ENCODE measurements at places on chromosomes 3 and 15.

GRCh38 chr3:42739401-42740158, 33.5 kb downstream of the CCDC13 start:
- no peak for DNase-seq

DNA sequence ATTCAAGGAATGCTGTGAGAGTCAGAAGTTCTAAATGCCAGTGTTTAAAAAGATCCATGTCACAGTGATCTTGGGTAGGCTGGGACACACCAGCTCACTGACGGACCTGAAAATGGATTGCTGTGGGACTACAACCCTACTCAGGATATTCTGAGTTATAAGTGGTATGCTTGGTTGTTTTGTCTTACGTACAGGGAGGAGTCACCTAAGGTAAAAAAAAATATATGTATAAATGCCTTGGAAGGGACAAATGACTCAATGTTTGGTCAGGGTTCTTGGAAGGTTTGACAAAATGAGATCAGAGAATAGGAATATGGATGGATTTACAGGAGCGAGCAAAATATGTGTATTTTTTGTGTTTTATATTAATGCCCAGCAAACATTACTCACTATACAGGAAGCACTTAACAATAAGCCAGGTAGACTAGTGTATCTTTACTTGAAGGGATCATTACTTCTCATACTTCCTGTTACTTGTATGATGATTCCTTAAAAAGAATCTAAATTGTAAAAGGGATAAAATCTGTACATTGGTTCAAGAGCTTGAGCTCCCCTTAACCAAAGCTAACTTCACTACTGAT, 767.3 kb downstream of the GBE1 start:
- no peak for DNase-seq

GRCh38 chr15:62857411-62857853, 185.1 kb upstream of the TPM1 start:
- DNase-seq, result no peak

- no peak for DNase-seq
These were observed 473 bp upstream of the COMMD2 start for GRCh38 chr3:149752788-149753136.

DNA sequence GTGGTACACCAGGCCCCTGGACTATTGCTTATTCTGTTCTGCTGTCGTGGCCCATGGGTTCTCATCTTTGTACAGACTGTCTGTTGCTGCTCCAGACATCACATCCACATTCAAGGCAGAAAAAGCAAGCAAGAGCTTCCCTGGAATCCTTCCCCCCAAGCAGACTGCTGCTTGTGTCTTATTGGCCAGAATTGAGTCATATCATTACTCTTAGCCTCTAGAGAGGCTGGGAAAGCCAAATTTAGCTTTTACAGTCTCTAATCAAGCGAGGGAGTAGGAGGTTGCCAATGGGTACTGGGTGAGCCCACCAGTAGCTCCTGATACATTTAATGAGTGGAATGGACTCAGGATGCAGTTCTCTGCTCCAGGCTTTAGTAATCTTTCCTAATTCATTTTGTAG, 39.4 kb downstream of the RAB6B start:
- no peak for DNase-seq

DNA sequence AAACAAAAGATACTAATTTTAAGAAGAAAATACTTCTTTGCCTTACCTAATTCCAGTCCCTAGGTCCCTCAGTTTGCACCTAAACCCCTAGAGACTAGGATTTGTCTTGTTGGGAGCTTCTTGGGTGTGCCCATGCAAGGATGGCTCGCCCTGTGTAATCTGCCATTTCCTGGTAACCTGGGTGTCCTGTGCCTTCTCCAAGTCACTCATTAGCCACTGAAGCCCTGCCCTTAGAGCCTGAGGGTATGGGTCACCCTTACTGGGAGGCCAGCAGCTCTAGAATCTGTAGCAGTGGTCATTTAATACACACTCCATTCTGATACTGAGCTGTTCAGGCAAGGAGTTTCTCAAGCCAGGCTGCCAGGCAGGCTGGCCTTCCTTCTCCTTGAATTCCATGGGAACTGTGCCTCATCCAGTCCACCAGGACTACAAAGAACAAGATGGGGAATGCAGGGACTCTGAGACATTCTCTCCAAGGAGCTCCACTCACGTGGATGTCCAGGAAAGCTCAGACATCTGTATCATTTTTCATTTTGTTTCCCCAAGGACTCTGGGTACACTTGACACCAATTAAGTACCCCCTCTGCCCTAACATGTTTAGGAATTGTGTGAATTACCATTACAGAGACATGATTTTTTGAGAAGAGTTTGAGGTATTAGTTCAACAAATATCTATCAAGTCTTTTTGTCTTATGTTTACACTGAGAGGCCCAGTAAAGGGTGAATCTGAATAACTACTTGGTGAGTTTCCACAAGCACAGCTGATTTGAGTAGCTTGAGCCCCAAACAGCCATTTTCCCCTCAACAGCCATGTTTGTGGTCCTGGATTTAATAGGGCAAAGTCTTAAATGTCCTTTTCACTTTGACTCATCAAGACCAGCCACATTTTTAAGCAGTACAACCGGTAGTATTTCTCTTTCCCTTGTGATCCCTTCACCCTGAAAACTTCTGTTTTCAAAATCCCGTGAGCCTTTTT, 52.6 kb downstream of the ARNT2 start:
- no peak for DNase-seq

DNA sequence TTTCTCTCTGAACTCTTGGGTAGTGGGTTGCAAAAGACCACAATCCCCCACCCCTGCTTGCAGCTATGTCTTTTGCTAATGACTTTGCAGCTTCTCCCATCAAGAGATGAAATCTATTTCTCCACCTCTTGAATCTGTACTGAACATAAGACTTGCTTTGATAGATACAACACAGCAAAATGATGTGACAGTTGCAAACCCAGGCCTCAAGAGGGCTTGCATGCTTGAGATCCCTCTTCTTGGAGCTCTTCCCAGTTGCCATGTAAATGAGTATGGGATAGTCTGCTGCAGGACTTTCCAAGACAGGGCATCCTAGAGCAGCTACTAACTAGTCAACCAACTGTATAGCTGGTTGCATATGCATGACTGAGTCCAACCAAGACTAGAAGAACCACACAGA, 783.6 kb downstream of the PDCD6IP start:
- no peak for DNase-seq

DNA sequence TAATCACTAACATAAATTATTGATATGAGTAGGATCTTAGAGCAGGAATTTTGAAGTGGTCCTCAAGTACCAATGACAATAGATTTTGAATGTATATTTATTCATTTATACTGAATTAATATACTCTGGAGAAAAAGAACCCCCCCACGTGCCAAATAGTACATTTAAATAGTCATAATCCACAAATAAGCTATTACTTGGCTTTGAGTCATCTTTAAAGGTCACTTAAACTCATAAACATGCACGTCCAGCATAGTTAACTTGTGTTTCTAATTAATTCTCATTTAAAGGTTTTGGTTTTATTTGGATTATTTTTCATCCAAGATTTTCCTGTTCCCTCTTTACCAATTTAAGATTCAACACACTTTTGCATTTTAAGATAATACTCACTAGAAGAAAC, 35.1 kb downstream of the FGF7 start:
- DNase-seq, result no peak

- no peak for DNase-seq
These were observed 20.9 kb downstream of the NOX5 start for GRCh38 chr15:69035205-69035917.

DNA sequence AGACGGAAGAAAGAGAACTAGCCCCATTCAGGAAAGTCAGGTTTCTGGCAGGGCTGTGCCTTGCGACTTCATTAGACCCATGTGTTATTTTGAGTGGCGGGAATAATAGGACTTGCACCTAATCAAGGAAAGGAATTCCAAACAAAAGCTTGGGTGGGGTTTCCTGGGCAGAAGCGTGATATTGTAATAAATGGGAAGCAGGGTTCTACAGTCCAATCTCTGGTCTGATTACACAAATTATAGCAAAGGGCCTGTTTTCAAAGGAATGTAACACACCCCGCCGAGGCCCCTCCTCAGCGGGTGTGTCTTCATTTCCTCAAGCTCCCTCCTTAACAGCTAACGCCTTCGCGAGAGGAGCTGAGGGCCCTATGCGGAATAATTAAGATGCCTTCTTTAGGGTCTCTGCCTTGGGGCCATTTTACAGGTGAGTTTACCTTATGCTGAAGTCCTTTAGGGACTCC, 396.0 kb upstream of the C2CD4B start:
- no peak for DNase-seq

- no peak for DNase-seq
These were observed at the start of gene FBXO40 for GRCh38 chr3:121592856-121593702. Gene FBXO40 (plus strand): TSS chr3:121593379. CDS start chr3:121620576, 27,197 bp downstream.

DNA sequence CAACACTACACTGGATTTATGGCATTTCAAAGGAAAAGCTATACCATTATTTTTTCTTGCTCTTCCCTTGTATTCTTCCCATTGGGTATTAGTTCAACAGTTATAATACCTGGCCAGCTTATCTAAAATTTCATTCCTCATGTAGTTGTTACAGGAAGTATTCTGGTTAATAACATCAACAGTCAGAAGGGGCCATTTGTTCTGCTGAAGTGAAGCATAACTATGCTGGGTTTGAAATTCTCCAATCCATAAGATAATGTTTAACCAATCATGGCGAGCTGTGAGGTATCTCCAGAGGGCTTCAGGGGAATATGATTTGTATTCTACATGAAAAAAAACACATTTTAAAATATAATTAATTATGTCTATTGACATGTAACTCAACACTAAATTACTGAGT, 43.4 kb downstream of the SPG11 start:
- no peak for DNase-seq

GRCh38 chr15:52702390-52702789, 23.2 kb upstream of the ATOSA start:
- no peak for DNase-seq

DNA sequence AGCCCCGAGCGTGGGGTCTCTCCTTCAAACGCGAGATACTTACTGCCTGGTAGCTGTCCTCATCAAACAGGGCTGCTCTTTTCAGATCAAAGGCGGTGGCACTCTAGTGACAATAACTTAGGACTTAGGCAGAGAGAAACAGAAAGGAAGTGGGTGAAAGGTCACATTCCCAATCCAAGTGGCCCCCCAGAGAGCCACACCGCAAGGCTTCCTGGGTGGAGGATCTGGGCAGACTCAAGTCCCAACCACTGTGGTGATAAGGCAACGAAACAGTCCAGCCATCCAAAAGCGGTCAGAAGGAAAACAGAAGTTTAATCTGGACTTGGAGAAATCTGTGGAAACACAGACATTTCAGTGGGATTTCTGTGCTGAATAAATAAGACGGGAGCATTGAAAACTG, 227.2 kb downstream of the ADAMTS17 start:
- DNase-seq, result no peak

- no peak for DNase-seq
These were observed 28.2 kb downstream of the POC1A start for GRCh38 chr3:52126036-52126435.

DNA sequence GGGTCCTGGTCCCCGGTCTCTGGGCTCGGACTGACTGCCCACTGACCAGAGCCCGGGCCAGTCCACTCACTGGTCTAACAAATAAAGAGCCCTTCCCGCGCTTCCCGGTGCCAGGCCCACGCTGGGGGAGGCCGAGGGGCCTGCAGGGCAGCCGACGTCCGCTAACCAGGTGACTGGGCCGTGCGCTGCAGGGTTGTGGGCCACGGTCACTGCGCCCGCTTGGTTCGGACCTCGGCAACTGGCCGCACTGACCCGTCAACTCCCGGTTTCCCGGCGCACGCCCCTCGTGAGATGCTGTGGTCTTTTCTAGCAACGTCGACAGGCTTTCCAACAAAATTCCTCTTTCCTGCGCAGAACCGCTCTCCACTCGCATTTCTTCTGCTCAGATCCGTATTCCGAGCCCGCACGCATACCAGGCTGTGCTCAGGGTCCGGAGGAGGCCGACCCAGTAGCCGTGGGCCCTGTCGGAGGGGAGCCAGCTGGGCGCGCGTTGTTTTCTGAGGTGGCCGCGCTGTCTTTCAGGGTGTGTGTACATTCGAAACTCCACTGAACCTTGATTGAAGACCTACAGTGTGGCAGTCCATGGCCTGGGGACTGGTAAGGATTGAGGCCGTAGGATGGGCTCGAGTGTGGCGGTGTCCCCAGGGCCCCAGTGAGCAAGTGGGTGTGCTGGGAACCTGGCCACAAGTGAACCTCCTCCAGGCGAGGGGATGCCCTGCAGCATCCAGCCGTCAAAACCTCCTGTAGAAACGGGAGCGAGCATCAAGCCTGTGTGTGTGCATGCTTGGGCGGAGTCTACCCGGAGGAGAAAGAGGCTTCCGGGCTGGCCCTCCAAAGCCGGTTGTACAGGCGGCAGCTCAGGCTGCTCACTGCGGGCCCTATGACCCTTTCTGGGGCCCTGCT, 875 bp upstream of the NT5DC2 start:
- no peak for DNase-seq

GRCh38 chr3:134430950-134431445, 54.8 kb downstream of the ANAPC13 start:
- no peak for DNase-seq

- no peak for DNase-seq
These were observed 375.3 kb downstream of the OCA2 start for GRCh38 chr15:27723821-27724220.

DNA sequence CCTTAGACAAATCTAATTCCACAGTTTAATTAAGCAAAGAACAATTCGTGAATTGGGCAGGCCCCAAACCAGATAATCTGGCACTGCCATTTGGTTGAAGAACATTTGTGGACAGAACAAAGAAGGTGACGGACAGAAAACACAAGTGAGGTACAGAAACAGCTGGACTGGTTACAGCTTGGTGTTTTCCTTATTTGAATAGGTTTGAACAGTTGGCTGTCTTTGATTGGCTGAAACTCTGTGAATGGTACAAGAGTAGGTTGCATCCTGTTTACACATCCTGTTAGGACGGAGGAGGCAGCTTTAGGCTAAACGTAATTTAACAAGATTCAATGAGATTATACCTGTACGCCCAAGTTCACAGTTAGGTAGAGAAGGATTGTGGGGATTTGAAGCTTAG, 114.4 kb downstream of the LPP start:
- DNase-seq, result no peak

DNA sequence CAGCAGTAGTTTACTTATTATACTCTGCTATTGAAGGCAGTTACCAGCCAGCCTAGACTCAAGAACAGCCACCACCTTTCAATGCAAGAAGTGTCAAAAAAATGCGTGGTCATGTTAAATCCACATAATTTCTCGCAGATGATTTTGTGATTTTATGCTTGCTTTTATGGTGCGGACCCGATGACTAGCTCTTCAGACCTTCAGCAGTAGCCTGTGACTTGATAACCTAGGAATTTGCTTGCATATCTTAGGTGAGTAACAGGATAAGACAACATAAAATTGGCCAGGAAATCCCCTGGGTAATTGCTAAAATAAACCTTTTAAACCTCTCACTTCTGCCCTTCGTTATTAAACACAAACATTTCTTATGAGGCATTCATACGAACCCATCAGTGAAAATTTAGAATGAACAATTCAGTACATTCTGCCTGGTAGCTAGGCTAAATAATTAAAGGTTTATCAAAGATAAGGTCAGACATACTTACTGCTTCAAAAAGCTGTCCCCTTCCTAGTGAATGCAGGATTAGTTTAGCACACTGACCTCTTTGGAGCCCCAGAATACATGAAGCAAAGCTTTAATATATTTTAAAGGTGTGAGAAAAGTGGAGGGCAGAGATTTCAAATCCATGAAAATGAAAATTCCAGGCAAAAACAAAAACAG, 798.8 kb downstream of the OTOL1 start:
- no peak for DNase-seq
